Hematopoietic multipotent progenitor cell treated with erythropoietin and hydrocortisone succinate and interleukin-3 and kit ligand, for 17 days (in vitro differentiated cells): ENCODE measurements at places on chromosomes 11 and 22.

GRCh38 chr11:102346456-102346747, 612 bp upstream of the BIRC2 start:
- no peak for DNase-seq

DNA sequence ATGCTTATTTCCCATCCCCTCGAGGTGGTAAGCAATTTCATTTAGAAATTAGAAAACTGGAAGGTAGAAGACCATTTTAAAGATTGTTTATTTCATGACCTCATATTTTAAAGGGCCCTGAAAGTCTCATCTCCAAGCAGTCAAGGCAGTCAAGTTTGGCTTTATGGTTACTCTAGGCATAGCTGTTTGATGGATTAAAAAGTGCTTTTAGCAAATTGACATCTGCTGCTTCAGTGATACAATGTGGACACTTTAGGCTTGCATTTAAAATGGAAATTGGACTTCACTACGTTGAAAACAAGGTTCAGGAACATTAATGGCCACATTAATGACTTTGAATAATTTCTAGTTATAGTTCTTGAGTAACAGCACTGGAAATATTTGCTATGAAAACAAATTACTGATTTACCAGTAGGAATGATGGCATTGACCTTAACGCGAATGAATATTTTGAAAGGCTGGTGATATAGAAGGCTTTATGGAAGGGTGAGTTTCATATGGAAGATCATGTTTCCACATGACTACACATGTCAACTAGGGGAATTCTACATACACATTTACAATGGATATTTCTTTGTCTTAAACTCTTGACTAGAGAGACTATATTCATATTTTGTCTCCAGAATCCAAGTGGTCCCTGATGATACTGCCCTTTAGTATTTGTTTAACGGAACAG, 873.5 kb downstream of the JRKL start:
- no peak for DNase-seq

DNA sequence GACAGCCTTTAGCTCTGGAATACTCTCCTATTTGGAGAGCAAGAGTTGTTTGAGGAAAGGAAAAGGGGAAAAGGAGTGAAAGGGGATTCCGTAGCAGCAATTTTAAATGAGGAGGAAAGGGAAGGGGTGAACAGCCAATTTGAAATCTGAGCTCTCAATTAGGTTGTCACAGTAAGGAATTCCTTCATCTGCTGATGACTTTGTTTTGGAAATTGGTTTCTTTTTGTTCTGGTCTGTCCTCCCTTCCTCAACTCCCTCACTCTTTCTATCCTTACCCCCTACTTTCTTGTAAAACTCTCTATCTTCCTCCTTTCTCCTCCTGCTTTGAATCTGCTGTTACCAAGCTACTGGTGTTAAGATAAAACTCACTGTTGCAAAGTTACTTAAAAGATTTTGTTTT, 1155.6 kb downstream of the DLG2 start:
- no peak for DNase-seq

GRCh38 chr22:44815099-44816070, 63.0 kb downstream of the ARHGAP8 start:
- no peak for DNase-seq

DNA sequence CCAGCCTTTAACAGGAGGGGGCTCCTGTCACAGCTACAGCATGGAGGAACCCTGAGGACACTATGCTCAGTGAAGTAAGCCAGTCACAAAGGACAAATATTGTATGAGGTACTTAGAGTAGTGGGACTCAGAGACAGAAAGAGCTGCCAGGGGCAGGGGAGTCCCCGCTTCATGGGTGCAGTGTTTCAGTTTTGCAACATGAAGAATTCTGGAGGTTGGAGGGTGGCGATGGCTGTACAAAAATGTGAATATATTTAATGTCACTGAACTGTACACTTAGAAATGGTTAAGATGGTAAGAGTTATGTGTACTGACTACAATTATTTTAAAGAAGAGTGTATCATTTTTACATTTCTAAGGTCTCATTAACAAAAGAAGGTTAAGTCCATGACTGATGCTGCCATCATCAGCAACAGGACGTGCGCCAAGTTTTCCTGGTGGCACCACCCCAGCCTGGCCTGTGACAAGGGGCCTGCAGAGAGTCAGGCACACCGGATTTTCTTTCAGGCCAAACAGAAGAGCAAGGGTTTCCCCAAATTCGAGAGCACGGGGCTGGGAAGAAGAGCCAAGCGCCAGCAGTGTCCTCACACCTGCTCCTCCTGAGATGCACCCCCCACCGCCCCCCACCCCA, 22.1 kb downstream of the YPEL1 start:
- DNase-seq: no peak
